Amygdala (tissue), 56 donors: ENCODE measurements at places on chromosomes 11 and 22.

- DNase-seq, result no peak
Measured at GRCh38 chr11:79963856-79964645, 523.2 kb upstream of the TENM4 start.

GRCh38 chr11:80104191-80104590, 663.4 kb upstream of the TENM4 start:
- DNase-seq, result no peak

DNA sequence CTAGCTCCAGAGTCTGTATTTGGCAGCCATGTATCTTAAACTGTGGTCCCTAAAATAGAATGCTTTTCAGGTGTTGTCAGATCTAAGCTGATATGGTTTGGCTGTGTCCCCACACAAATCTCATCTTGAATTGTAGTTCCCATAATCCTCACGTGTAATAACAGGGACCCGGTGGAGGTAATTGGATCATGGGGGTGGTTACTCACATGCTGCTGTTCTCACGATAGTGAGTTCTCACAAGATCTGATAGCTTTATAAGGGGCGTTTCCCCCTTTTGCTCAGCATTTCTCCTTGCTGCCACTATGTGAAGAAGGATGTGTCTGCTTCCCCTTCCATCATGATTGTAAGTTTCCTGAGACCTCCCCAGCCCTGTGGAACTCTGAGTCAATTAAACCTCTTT, 199.9 kb upstream of the ISX start:
- DNase-seq, result no peak

GRCh38 chr11:39817241-39817640, 1642.2 kb downstream of the LRRC4C start:
- no peak for DNase-seq

GRCh38 chr11:31943056-31943780, 132.1 kb upstream of the PAX6 start:
- DNase-seq, result no peak

DNA sequence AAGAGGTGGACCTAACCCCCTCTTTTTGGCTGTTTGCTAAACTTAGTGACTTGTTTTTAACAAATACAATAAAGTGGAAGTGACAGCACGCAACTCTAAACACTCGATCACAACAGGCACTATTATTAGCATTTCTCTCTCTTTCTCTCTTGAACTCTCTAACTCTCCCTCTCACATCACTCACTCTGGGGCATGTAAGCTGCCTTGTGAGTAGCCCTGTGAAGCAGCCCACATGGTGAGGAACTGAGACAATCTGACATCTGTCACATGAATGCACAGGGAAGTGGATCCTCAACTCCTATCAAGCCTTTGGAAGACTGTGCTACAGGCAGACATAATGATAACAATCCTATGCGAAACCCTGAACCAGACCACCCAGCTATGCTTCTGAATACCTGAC, 609.0 kb upstream of the CNTN5 start:
- DNase-seq, result no peak

DNA sequence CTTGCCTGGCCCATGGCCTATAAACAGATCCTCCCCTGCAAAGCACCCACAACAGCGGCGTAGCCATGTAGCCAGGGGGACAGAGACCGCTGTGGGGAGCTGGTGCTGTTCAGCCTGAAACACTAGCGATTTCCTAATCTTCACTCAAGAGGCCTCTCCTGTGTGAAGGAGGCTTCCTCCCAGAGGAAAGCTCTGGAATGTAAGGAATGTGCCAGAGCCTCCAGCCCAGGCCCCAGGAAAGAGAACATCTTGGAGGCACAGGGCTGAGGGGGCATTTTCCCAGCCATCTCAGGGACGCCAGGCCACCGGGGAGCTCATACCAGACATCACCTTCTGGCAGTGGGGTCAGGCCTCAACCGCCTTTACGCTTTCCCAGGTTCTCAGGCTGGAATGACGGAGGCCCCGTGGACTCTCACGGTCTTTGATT, 24.0 kb downstream of the MIAT start:
- no peak for DNase-seq

GRCh38 chr11:24470431-24470830, 26.4 kb upstream of the LUZP2 start:
- no peak for DNase-seq

DNA sequence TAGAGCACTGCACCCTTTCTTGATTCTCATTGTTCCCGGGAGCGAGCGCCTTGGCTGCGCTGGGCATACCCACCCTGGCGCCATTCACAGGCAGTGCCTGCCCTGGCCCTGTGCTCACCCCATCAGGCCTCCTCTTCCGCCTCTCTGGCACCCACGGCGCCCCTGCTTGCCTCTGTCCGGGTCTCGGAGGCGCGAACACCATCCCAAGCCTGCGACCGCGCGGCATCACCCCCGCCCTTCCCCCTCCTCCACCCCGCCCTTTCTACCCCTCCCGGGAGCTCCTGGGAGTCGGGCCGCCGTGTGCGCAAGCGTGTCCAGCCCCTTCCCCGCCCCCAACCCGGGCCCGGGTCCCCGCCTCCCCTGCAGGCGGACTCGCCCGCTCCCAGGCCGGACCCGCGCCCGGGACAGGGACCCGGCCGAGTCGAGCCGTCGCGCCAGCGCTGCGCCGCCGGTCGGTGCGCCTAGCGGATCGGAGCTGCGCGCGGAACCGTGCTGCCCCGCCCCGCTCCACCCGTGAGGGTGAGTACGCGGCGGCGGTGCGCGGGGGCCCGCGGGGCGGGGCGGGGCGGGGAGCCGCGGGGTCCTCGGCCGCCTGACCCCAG, at the start of gene ST3GAL4:
TSS of gene ST3GAL4 (plus strand) at position 363 of the 602 bp plus-strand sequence. CDS start 50,470 bp downstream, outside the sequence.
- peak; percentile 59 for DNase-seq

DNA sequence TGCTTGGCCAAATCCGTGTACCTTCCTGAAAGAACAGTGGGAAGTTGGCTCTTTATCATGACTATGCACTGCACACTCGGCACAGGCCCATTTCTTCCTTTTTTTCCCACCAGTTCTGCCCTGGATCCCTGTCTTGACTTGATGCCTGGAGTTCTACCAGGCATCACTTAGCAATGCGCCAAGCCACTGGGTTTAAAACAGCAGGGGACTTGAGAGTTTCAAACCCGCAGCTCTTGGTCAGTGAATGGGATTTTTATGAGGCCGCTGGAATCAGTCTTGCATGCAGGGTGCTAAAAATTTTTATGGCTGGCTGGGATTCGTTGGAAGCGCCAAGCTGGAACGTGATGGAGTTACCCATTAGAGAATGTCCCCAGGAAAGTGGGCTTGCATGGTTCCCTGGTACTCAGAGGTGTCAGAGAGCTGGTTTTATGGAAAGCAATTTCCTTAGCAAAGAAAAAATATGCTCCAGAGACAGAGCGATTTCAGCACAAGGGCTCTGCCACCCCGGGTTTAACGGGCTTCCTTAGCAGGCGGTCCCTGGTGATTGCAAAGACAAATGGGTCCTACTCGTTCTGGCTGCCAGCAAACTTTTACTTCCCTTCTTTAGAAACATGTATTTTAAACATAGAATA, 432.9 kb downstream of the TENM4 start:
- DNase-seq, result no peak

- DNase-seq, result no peak
Measured at GRCh38 chr11:63682066-63683021, 1.0 kb downstream of the RTN3 start.

- no peak for DNase-seq
Measured at GRCh38 chr11:114168691-114169090, 109.2 kb downstream of the ZBTB16 start.

GRCh38 chr11:86990031-86990430, 34.8 kb upstream of the FZD4 start:
- no peak for DNase-seq

DNA sequence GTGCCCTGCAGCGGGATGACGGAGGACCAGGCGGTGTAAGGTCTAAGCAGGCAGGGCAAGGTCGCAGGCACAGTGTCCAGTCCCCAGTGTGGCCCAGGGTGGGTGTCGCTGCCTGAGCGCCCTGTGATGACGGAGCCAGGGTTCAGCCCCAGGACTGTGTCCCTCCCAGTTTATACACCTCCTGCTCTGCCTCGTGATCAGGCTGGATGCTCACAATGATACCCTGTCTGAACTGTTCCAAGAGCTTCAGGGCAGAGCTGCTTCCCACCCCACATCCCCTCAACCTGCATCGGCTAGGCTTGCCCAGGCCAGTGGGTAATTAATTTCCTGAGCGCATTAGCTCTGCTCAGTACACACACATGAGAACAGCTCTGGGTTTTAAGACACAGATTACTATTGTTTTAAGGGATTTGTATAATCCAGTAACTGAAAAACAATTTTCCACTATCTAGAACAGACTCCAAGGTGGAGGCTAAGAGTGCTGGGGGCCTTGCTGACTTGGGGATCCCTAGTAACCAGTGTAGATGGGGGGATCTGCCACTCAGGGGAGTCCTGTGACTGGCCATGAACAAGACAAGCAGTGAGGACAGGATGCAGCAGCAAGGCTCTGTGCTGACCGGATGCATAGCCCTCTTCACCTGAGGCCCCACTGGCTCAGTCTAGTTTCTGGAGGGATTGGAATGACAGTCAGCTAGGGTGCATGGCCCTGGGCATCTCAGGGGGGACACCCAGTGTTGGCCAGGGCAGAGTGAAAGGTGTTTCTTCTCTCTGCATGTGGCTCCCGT, 34.1 kb downstream of the GNAZ start:
- DNase-seq, result no peak

GRCh38 chr22:31954535-31955523, 10.5 kb downstream of the YWHAH start:
- DNase-seq, result no peak

GRCh38 chr11:74341921-74342320, 30.5 kb upstream of the P4HA3 start:
- DNase-seq, result no peak

DNA sequence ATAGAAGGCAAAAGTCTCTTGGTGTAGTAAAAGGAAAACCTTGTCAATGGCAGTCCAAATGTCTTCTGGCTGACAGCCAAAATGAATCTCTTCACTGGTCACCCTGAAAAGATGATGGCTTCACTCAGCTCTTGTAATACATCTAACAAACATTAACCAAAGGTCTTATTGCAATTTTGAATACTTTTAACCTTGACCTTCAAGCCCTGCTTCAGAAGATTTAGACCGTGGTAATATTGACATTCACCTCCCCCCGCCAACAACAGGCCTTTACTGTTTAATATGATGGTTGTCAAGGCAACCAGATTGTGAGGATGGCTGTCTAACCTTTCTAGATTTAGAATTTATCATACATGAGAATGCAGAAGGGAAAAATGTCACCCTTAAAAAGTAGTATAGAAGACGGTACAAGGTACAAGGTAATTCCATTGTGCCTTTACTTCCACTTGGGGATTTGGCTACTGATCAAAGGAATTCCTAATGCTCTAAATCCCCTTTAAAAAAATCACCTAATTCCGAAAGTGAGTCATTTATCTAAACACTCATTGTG, 342.3 kb downstream of the LARGE1 start:
- DNase-seq, result no peak

GRCh38 chr22:31082606-31083376, 1.7 kb downstream of the SMTN start:
- DNase-seq, result no peak

- no peak for DNase-seq
Measured at GRCh38 chr11:35357923-35358322, 61.4 kb downstream of the SLC1A2 start.

- DNase-seq, result no peak
Measured at GRCh38 chr22:45572444-45572843, 69.8 kb downstream of the FBLN1 start.

- DNase-seq, result peak; percentile 51
Measured at GRCh38 chr11:84437071-84437980, 1151.2 kb upstream of the CCDC90B start.

DNA sequence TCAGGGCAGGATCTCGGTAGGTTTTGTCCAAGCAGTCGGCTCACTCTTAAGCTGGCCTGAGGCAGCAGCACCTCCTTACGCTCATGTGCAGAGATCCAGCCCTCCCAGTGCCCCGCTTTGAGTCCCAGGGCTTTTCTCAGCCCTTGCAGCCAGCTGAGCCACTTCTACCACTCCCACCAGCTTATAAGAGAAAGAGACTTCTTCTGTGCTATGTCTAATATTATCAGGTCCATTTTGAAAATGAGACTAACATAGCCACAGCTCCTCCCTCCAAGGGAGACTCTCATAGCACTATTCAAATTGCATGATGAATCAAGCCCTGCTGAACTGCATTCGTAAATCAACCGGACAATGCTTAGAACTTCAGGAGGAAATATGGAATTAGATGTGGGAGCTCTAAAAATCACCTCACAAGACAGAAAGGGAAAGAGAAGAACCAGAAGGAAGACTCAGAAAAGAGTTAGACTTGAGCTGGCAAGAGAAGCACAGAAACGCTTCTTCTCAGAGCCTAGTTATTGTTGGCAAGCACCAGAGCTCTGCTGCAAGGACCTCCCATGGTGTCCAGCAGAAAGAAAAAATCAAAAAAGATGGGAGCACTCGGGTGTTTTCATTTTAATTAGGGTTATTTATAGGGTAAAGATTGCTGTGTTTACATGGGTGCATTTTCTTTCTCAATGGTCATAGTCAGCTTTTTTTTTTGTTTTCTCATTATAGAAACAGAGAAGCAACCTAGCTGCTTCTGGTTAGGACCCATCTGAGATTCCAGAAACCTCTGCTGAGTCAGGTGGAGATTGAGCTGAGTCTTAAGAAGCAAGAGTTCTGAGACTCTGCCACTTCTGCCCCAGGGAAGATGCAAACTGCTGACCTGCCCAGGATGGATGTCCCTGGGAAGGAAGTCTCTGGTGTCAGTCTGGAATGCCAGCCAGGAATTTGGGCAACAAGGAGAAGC, 181.4 kb downstream of the ETS1 start:
- no peak for DNase-seq

GRCh38 chr11:46308631-46309419, 31.4 kb downstream of the CREB3L1 start:
- DNase-seq, result peak; percentile 39

DNA sequence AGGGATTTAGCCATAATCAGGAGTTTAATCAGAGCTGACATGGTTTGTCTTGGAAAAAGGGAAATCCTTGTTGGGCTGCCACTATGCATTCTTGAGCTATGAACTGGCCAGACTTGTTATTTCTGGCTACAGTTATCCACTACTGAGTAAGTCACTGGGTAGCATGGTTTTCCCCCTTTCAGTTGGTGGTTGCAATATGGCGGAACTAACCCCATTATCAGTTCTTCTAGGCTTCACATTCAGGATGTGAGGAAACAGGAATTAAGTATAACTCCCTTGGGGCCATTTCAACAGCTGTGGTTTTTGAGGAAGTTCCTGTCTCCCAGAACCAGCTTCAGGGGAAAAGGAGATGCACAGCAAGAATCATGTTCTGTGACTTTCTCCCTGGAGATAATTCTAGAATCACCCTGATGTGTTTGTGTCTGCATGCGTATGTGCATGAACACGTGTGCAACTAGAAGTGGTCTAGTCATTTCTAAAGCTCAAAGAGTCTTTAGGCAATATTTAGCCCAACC, 103.0 kb upstream of the CD44 start:
- DNase-seq, result no peak

- no peak for DNase-seq
Measured at GRCh38 chr11:17163736-17164135, 44.0 kb downstream of the PIK3C2A start.

DNA sequence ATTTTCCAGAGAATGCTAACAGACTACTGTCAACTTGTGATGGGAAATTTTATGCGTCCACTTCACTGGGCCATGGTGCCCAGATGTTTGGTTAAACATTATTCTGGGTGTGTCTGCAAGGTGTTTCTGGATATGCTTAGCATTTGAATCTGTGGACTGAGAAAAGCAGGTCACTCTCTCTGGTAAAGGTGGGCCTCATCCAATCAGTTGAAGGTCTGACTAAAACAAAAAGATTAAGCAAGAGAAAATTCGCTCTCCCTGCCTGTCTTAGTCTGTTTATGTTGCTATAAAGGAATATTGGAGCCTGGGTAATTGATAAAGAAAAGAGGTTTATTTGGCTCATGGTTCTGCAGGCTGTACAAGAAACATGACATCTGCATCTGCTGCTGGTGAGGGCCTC, 32.1 kb upstream of the CD81 start:
- DNase-seq, result no peak
